ENCODE measurements at places on chromosomes 4 and X.

DNA sequence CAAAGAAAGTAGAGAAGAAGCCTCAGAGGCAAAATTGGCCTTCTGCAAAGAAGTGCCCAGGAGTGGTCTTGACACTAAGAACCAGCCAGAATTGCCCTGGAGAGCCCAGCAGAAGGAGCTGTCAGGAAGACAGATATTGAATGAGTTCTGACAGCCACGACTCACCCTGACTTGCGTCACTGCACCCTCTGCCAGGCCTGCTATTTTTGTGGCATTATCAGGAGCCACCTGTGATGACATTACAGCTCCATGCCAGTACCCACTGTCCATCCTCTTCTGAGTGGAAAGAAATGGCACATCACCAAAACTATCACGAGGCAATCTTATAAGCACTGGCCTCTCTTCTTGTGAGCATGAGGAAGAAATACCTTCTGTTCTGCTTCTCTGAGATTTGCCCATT, 67.7 kb downstream of the SMIM20 start:
- no peak for DNase-seq

DNA sequence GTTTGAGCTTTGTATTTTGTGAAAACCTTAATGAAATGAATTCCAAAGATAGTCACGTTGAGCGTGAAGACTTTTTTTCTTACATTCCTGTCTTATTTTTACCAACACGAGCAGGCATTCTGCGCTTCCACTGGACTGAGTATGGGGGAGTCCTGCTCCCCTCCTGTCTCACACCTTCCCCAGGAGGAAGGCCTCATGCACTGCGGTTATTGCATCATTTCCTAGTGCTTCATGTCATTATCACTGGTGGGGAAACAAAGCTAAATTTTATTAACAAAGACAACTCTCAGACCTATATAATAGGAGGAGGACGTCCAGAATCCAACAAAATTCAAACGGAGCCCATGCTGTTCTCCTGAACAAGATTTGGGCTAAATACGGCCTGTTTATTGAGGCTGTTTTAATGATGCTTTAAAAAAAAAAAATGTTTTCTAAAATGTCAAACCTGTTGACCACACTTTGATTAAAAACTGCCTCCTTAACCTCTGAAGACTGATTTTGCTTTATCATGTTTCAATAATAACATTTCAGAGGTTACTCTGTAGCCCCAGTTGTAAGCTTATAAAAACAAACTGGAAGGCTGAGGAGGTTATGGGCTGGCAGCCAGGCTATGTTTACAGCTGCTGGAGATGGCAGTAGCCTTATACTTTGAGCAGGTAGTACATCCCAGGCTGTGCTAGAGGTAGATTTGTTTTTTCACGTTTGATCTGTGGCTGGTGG, 118.0 kb downstream of the SOWAHB start:
- DNase-seq: no peak

DNA sequence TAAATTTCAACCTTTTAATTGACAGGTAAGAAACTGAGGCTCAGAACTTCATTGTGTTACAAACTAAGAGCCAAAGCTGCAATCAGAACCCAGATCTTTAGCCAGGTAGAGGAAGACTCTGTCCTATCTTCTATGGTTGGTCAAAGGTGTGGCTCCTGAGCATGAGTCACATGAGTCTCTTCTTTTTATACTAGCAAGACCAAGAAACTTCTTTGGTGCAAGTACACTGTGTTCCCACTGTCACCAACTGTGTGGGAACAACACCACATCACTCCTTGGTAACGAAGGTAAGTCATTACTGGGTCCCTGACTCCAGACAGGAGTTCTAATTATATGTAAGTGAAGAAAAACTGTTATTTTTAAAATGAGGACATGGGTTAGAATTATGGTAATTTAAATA, 290.1 kb downstream of the INPP4B start:
- no peak for DNase-seq

- no peak for DNase-seq
Observed at GRCh38 chr4:10715696-10716095, 31.1 kb upstream of the CLNK start.

- DNase-seq: no peak
Observed at GRCh38 chrX:3963980-3964379, 250.5 kb upstream of the PRKX start.

DNA sequence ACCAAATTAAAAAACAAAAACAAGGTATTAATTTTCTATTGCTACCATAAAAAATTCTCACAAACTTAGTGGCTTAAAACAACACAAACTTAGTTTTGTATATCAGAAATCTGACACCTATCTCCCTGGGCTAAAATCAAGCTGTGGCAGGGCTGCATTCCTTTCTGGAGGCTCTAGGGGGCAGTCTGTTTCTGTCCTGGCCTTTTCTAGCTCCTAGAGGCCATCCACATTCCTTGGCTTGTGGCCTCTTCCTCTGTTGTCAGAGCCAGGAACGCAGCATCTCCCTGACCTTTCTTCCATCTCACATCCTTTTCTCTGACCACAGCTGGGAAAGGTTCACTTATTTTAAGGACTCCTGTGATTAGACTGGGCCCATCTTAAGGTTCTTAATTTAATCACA, 38.9 kb upstream of the TLR2 start:
- no peak for DNase-seq

DNA sequence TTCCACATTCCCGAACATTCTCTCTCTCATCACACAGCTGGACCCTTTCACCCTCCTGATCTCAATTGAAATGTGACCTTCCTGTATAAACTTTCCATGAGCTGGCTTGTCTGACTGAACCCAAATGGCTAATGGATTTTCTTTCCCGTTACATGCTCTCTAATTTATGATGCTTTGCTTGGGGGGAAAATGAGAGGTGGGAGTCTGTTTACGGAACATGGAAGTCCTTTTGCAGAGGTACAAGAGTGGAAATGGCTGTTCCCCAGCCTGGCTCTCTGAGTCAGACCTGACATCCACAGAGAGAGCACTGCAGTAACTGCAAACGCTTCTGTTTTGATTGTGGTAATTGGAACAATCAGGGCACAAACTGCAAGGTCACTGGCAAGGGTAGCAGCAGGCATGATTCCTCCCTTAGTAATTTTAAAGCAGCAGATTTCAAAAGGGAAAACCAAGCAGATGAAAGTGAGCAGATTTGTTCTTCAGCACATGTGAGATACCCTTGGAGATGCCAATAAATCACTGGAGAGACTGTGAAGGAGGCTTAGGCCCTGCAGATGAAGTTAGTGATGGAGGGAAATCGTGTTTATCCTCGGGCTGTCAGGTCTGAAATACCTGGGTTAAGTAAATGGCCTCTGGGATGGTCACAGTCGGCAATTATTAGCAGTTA, 83.9 kb downstream of the SNCA start:
- DNase-seq: no peak

DNA sequence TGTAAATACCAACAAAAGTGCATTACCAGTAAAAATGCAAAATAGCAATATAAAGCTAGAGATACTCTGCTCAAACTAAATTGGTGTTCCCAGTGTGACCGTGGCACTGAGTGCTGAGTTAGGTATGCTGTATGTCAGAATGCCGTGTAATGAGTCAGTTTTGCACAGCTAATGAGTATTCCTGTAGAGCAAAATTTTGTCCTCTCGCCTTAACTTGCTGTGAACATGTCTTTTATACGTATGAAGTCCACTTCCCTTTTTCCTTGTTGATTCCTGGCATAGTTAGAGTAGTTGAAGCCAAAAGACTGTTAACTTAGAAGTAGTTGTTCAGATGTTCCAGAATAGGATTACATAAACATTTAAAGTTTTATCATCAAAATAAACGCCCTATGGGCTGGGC, 11.5 kb downstream of the DCLK2 start:
- no peak for DNase-seq

- DNase-seq: no peak
Observed at GRCh38 chr4:83258461-83258860, 26.1 kb downstream of the COQ2 start.

DNA sequence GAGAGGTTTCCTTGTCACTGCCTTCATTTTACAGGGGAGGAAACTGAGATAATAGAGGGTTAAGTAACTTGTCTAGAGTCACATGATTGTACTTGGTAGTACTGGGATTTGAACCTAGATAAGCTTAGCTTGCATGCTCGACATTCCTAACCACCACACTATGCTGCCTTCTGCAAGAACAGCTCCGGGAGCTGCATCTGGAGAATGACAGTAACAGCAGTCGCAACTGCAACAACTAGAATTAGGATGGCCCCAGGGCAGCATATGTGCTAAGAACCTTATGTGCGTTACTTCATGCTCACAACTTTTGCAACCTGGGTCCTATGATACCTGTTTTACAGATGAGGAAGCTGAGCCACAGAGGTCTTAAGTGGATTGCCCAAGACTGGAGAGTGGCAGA, 89.5 kb upstream of the LCORL start:
- DNase-seq: no peak

DNA sequence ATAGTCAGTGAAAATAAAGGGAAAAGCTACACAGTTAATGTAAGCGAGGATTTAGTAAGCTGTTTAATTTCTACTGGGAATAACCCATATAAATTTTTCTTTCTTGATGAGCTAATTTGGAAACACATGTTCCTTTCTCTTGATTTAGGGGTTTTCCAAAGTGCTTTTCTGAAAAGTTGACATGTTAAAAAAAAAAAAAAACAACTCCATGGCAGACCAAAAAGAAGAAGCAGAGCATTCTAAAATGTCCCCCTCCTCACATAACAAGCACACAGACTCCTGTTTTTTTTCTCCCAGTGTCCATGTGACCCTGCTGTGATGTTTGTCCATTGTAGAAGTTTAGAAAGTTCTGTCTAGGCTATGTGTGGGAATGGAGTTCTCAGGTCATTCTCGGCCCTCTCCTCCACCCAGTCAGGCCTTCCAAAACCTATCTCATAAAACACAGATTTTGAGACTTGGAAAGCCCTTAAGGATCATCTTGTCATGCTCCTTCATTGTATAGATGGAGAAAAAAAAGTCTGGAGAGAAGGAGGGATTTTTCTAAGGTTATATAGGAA, 792 bp downstream of the CLIC2 start:
- DNase-seq: no peak

DNA sequence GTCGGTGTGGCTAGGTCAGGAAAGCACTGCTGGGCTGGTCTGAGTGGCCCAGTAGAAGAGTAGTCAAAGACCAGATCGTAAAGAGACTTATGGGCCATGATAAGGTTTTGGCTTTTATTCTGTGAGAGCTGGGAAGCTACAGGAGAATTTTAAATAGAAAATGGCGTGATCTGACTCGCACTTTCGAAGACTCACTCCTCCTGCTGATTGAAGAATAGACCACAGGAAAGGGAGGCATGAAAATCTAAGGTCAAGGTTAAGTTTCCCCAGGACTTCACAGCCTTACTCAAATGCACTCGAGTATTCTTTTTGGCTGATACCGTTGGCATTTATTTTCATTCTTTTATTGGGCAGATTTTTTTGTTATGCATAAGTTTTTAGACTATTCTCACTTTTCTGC, 231.4 kb upstream of the ANKRD50 start:
- no peak for DNase-seq

DNA sequence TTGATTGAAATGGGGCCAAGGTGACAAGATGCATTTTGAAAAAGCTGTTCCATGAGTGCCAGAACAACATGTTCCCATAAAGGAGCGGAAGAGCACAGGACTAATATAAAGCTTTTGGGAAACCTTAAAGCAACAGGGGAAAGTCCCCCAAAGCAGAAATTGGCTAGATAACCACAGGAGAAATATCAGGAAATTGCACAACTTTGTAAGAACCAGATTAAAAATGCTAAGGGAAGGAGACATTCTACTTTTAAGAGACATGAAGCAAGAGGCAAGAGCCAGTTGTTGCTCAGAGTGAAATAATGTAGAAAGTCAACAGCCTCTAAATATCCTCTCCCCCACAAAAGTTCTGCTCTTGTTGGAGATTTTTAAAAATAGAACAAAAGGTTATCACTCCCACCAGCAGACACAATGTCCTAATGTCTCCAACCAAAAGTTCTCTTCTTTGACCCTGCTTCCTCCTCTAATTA, 85.2 kb upstream of the LNX1 start:
- DNase-seq: no peak

DNA sequence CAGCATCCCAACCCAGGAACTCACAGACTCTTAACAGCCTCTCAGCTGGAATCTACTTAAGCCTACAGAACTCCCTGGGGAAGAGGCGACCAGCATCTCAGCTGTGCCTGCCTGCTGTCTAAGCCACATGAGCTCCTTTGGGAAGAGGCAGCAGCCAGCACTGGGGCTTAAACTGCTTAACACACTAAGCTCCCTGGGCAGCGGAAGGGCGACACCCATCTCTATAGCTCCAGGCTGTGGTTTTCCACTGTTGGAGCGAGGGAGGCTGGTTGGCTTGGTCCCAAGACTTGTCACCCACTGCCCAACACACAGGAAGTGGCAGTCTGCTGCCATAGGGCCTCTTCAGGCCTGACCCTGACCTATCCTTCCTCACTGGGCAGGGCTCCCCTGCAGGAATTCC, 1544.1 kb upstream of the ADGRL3 start:
- no peak for DNase-seq

DNA sequence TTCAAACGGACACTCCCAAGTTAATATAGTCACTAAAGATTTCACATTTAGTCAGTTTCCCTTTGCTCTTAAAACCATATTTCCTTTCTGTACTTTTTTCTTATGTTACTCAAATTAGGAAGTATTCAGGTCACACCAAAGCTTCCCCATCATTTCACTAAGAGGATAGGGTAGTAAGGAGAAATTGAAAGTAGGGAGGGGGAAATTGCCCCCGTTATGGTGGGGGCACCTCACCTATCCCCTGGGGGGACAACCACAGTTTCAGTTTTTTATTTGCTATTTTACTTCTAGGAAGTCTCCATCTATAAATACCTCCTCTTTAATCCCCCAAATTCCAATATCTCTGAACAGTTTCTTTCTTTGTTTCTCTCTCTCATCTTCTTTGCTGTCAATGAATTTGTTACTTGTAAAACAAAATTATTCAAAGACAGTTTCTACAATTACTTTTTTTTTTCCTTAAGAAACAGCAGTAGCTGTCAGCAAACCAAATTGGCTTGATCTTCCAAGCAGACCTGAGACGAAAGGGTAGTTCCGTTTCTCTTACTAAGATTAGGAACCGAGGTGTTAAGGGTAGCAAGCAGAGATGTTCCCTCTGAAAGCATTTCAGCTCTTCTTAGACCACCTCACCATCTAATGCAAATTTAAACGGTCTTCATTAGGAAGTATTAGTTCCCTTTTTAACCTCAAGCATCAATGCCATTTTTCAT, 160.2 kb upstream of the KLF3 start:
- DNase-seq: no peak

- DNase-seq: no peak
Observed at GRCh38 chr4:140463614-140464013, 34.5 kb downstream of the MGAT4D start.

DNA sequence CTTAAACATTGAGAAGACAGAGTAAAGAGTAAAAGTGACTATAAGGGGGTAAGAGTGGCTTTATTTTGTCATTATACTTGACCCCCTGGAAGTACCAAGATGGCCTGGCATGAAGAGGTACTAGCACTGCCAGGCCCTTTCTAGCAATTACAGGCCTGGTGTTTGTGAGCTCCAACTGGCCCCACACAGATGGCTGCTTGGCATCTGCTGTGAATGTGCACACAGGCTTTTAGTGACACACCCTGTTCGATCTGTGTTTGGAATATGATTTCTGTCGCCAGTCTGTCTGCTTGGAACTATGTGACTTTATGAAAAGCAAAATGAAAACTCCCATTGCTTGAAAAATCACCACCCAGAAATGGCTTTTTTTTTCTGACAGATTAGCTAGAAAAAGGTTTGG, 123.3 kb downstream of the CLCN4 start:
- DNase-seq: no peak

- no peak for DNase-seq
Observed at GRCh38 chrX:128717635-128718578, 665.7 kb upstream of the ACTRT1 start.

GRCh38 chrX:133859860-133860259, 125.5 kb downstream of the GPC3 start:
- no peak for DNase-seq

Data from hypothalamus (tissue), 51 donors.